Caco-2 (cell line): ENCODE measurements at places on chromosomes 12 and 14.

- peak; percentile 52 for DNase-seq
These were observed 14.6 kb upstream of the RBM19 start for GRCh38 chr12:113980537-113981337.

GRCh38 chr12:95216711-95217376 lies 423 bp downstream of the FGD6 start:
- DNase-seq: no peak

DNA sequence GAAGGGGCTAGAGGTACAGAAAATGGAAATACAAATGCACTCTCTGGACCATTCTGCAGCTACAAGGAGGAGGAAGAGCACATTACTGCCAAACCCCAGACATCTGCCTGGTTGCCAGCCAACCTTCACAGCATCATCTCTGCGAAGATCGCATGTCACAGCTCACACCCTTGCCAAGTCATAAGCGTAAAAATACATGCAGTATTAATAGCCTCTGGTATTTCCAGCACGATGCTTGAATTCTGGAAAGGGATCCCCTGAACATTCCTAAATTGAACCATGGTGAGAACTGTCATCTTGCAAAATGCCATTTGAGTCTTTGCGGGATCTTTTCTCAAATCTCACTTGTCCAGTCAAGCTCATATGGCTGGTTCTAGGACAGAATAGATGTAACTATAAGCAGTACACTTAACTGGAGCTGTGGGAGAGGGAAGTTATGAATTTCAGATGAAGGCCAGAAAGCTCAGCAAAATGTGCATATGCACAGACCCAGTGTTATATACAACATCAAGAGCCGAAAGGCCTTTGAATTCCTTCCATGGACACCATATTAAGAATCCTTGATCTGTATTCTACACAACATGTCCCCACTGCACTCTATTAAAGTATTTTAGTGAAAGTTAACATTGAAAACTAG lies 211.6 kb downstream of the DUSP6 start:
- no peak for DNase-seq

- DNase-seq: no peak
These were observed 1143.6 kb downstream of the FLRT2 start for GRCh38 chr14:86673523-86673969.

DNA sequence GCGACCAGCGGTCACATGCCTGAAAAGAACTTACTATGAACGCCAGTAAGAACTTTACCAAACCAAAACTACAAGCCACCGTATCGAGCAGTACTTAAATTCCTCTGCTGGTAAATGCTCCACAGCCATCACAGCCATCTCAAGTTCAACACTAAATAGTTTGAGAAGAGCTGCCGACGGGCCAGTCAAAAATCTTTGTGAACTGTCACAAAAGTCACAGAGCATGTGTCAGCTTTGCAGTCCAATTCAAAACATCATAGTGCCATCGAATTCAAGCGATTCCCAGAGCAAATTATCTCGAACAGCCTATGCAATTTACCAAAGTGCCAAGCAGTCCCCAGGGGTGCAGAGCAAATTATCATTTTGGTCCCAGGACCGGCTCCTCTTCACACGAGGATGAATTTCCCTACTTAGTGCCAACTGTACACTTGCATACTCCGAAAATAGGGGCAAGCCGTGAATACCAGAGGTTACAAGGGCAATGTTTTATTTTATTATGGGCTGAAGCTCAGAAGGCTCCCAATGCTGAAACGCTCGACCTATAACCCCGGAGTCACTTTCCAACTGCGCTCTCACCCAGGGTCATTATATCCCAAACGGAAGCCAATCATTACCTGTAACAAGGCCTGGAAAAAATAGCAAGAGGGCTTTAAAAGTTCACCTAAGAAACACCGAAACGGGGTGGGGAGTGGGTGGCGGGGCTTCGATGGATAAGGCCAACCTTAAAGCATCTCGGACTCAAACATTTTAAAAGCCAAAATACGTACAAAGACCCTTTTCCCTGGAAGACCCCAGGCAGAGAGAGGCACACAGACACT lies 1.1 kb downstream of the LRP6 start:
- no peak for DNase-seq
